Brain (organoid and tissue), 16 donors: ENCODE measurements at places on chromosomes 3 and 15. TPM values are rescaled to one million over a fixed set of nuclear protein-coding genes. Genes with fewer than 3 reads are reported as not detected.

LRRK1 gene
- 1.0 TPM for polyA plus RNA-seq

SNRPN gene
- 472 TPM for polyA plus RNA-seq

SLC35G2 gene
- polyA plus RNA-seq, result 12.8 TPM

KCNAB1 gene
- polyA plus RNA-seq, result 2.6 TPM

IGF1R gene
- polyA plus RNA-seq, result 11.4 TPM

LRRC31 gene
- polyA plus RNA-seq, result not detected

MAP2K5 gene
- polyA plus RNA-seq, result 18.3 TPM

LTF gene
- 1.5 TPM for polyA plus RNA-seq

SLC28A1 gene
- not detected for polyA plus RNA-seq

ANKRD34C gene
- 0.20 TPM for polyA plus RNA-seq

TSPAN3 gene
- polyA plus RNA-seq, result 206 TPM

CCR3 gene
- not detected for polyA plus RNA-seq

NPTN gene
- polyA plus RNA-seq, result 102 TPM

BUB1B gene
- polyA plus RNA-seq, result 22.6 TPM

EXD1 gene
- polyA plus RNA-seq, result 0.10 TPM

GOLGA8O gene
- polyA plus RNA-seq, result not detected

XCR1 gene
- polyA plus RNA-seq, result not detected

ARIH2 gene
- 29.7 TPM for polyA plus RNA-seq

CLDN1 gene
- polyA plus RNA-seq, result 0.44 TPM
